ENCODE measurements at places on chromosomes 4 and X.

DNA sequence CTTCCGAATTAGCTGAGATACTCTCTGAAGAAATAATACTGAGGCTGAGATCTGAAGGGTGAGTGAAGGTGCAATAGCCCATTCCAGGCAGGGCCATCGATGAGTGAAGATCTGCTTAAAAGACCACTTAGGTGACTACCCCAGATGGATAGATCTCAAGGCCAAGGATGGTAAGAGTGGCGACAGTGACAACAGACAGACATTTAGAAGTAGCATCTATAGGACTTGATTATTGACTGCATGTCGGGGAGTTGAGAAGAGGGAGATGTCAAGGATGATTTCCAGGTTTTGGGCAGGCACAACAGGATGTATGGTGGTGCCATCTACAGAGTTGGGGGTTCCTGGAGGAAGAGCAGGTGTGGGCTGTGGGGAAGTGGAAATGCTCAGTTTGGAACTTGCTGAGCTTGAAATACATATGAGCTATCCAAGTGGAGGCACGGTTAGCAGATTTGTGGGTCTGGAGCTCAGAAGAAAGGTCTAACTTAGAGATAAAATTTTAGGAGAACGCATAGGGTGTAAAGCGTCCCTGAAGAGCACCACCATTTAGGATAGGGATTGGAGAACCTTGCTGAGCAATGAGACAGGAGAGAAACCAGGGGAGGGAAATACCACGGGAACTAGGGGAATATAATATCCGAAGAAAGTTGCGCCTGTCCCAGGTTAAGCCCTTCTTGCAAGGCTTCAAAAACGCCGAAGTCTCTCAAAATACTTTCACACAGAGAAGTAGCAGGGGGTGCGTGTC, 688 bp downstream of the UFSP2 start:
- DNase-seq, result no peak

DNA sequence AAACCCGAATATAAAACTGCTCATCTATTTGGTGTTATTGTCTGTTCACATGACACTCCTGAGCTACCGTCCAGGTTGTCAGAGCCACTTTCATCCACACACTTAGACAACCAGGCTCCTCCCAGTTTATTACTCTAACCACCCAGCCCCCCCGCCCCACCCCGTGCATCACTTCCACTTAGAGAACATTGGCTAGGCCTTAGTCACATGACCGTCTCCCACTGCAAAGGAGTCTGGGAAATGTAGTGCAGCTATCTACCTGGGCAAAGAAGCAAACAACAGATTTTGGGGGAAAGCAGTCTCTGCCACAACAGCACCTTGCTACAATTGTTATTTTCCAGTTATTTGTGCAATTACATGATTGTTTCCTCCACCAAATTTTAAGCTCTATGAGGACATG, 57.6 kb upstream of the RBPJ start:
- no peak for DNase-seq

- DNase-seq, result peak; percentile 21
These were observed 613 bp downstream of the FGF13 start for GRCh38 chrX:138710866-138711341.

- no peak for DNase-seq
These were observed 134.4 kb downstream of the AFF1 start for GRCh38 chr4:87069037-87069742.

GRCh38 chrX:51332188-51332942, at the start of gene NUDT10:
Gene NUDT10 (plus strand): TSS chrX:51332822. CDS start chrX:51332966, 144 bp downstream.
- DNase-seq, result peak; percentile 42

DNA sequence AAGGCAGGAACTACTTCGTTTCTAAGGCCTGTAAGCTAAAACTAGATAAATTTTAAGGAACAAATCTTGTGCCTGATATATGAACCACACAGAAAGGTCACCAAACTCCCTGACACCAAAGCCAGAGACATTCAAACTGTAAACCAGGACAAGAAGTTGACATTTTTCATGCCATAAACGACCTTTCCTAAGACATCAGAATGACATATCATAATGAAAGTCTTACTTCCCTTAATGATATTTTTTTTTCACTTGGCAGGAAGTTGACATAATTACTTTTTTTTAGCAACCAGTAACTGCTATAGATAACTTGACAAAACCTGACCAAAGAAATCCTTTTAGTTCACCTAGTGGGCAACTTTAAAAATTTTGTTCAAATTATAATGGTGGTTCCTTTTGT, 231.5 kb upstream of the AGTR2 start:
- DNase-seq, result peak; percentile 39

DNA sequence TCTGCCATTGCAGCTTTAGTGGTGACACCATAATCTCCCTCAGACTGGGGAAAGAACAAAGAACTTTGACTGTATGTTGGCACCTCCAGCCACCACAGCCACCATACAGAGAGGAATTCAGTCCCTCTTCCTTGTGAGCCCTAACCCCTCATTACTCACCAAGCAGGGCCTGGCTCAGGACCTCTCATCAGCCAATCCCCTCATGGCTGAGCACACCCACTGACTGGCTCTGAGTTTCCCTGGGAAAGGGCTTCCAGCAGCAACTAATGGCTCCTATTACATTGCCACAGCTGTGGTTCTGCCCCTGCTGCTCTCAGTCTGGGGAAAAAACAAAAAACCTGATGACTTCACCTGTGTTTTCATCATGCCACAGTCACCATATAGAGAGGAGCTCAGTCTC, 1482.6 kb downstream of the FAM133A start:
- no peak for DNase-seq

- no peak for DNase-seq
These were observed 67.5 kb downstream of the ZFYVE28 start for GRCh38 chr4:2350982-2351381.

- DNase-seq, result no peak
These were observed 295.1 kb upstream of the TEX13A start for GRCh38 chrX:105515561-105515960.

GRCh38 chr4:130675266-130675665, 1579.3 kb downstream of the C4orf33 start:
- no peak for DNase-seq

DNA sequence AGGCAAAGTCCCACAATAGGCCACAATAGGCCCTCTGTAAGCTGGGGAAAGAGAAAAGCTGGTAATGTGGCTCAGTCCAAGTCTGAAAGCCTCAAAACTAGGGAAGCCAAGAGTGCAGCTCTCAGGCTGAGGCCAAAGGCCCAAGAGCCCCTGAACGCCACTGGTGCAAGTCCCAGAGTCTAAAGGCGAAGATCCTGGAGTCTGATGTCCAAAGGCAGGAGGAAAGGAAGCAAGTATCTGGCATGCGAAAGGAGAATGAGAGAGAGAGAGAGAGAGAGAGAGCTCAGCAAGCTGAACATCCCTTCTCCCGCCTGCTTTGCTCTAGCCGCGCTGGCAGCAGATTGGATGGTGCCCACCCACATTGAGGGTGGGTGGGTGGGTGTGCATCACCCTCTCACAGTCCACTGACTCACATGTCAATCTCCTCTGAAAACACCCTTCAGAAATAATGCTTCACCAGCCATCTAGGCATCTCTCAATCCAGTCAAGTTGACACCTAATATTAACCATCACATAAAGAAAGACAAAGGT, 30.9 kb upstream of the ELF2 start:
- no peak for DNase-seq
